ENCODE measurements at places on chromosomes 7 and 10. TPM values are rescaled to one million over a fixed set of nuclear protein-coding genes. Genes with fewer than 3 reads are reported as not detected.

The SPDYE9 gene
- total RNA-seq: not detected

The GIMAP6 gene
- total RNA-seq: 35.9 TPM

The UCN3 gene
- not detected for total RNA-seq

The PIP gene
- total RNA-seq: not detected

The RADIL gene
- total RNA-seq: 0.35 TPM

The IQUB gene
- 0.34 TPM for total RNA-seq

The C10orf53 gene
- total RNA-seq: not detected

The PCGF5 gene
- total RNA-seq: 29.1 TPM

The ARHGEF5 gene
- 13.3 TPM for total RNA-seq

The ATP6V0E2 gene
- total RNA-seq: 43.5 TPM

The VAX1 gene
- total RNA-seq: not detected

The EVX1 gene
- total RNA-seq: not detected

The STOX1 gene
- 0.84 TPM for total RNA-seq

The AGAP5 gene
- total RNA-seq: 5.5 TPM

The PPP1R17 gene
- total RNA-seq: not detected

The LRIT1 gene
- total RNA-seq: not detected
